ENCODE measurements at places on chromosomes 3 and 15.

- DNase-seq, result no peak
These were observed 152.0 kb downstream of the ZBBX start for GRCh38 chr3:167228135-167228534.

GRCh38 chr3:150106740-150107428, 136.2 kb upstream of the PFN2 start:
- no peak for DNase-seq

- no peak for DNase-seq
These were observed 143.8 kb downstream of the GMNC start for GRCh38 chr3:190718671-190719070.

GRCh38 chr3:169394316-169394715, 269.2 kb downstream of the MECOM start:
- DNase-seq, result no peak

DNA sequence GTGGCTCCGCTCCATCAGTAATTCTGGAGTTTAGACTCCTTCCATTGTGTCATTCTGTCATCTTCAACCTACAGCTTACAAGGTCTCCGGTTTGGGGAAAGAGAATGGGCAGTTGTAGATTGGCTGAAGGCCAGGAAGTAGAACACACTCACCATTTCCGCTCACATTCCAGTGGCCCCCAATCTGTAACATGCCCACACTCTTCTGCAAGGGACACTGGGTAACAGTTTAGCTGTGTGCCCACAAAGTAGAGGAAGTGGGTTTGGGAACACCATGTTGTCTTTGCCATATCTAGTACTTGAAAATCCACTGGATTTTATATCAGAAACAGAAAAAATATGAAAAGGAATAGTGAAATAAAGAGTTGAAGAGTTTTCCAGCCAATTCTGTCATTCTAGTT, 153.5 kb downstream of the SV2B start:
- DNase-seq, result no peak

GRCh38 chr15:52114261-52115055, 1.9 kb upstream of the BCL2L10 start:
- no peak for DNase-seq

DNA sequence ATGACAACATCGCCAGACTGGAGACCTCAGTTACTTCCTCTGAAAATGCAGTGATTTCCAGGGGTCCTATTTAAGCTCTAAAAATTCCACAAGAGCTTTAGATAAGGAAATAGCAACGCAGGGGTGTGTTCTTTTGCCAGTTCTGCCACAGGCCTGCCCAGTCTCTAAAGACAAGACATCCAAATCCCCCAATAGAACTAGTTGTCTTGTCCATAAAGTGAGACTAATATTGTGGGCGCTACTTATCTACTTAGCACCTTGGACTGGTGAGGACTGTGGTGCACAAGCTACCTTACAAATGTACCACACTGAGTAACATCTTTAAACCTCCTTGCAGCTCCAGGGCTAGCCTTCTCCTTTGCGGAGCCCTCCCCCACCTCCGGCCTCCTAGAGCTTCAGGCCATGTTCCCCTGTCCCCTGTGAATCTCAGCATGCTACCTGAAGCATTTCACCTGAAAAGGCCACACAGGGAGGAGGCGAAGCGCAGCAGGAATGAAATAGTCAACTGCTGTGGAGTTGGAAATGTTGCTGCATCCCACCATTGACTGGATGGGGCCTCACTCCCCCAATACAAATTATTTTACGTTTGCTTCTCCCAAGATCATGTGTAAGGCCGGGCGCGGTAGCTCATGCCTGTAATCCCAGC, 9.6 kb upstream of the LRRC2 start:
- no peak for DNase-seq

- DNase-seq, result no peak
These were observed 8.1 kb upstream of the PCOLCE2 start for GRCh38 chr3:142896996-142897395.

- no peak for DNase-seq
These were observed 21.2 kb downstream of the CFAP100 start for GRCh38 chr3:126415661-126416591.

DNA sequence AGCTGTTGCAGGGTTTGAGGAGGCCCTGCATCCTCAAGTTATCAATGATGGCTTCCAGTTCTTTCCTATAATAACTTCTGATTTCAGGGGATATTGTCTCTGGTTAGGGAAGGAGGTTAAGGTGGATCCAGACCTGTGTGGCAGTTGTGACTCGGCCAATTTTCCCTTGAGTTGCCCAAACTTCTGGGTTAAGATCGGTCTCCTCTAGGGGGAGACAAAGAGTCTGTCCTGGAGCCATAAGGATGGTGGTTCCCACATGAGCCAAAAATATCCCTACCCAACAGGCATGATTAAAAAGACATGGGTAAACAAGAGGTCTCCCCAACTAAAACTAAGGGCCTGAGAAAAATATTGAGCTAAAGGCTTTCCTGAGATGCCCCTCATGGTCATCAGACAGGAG, 227.5 kb upstream of the MDFIC2 start:
- DNase-seq, result no peak

- no peak for DNase-seq
These were observed 2.5 kb downstream of the HYAL2 start for GRCh38 chr3:50319894-50320625.

DNA sequence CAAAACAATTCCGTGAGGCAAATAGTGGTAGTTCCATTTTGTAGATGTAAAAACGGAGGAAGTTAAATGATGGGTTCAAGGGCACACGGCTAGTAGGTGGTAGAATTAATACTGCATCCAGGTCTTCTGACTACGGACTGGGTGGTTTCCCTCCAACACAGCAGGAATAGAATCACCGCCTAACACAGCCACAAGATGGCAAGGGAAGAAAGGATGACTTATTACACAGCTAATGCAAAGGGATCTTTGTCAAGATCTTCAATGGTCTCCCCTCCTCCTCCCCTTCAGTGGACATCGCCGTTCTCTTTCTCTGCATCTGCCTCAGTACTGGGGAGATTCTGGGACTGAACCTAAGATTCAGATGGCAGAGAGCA, 524 bp upstream of the TOPBP1 start:
- no peak for DNase-seq

GRCh38 chr15:31446546-31446945, 119.9 kb downstream of the KLF13 start:
- DNase-seq, result no peak

Measured in stimulated activated CD8-positive, alpha-beta memory T cell treated with anti-CD3 and anti-CD28 coated beads, Interleukin-15, amount 100 ng/mL, for 24 hours (primary cell).